Hepatic stellate cell (primary cell): ENCODE measurements at places on chromosomes 12 and 14.
A peak's percentile ranks its signal among the peaks of the same experiment; 100 is the strongest.

DNA sequence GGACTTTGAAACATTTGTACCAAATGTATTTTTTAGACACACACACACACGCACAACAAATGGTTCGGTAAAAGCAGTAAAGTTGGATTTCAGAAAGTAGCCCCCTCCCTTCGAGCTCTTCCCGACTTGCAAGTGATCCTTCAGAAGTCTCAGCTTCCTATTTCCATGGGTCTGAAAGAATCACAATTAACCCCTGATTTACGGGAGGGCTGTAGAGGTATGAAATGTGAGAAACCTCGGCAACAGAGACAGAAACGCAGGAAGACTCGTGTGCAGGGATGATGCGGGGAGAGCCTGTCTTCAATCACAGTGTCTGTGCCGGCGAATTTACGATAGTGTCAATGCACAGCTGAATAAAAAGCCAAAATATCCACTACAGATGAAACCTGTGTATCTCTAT lies 60.7 kb upstream of the VRK1 start:
- DNase-seq, result no peak

DNA sequence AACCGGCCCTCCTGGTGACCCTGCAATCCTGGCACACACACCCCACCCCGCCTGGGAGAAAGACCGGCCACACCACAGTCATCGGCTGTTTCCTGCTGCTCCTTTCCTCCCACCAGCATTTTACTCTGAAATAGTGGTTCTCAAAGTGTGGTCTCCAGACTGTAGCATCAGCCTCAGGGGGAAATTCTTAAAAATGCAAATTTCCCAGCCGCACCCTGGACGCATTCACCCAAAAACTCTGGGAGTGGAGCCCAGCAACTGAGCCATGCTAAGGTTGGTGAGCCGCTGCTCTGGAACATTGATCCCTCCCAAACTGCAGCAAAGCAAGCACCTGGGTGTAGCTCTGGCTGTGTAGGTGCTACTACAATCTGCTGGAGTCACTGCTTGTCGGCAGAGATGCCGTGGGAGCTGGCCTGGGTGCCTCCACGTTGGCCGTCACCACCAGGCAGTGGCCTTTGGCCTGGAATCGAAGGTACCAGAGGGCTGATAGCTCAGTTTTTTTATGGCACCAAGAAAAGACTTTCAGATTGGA lies 38.4 kb upstream of the BCL2L14 start:
- DNase-seq, result no peak

GRCh38 chr12:28868414-28868813 lies 280.7 kb upstream of the FAR2 start:
- no peak for DNase-seq

DNA sequence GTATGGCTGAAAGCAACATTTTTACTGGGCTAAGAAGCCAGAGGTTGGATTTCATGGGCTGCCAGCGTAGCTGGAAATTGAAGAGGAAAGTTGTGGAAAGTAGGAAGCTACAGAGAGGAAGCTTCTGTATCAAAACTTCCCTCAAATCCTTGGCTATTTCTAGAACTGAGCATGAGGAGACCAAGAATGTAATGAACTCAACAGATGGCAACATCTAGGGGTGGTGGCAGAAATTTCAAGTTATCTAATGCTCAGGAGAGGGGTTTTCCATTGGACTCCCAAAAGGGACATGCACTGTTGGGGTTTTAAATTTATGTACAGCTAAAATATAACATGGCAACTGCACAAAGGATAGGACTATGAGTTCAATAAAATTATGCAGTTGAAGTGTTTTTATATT lies 151.3 kb downstream of the DHRS2 start:
- DNase-seq, result no peak

GRCh38 chr14:74671789-74672188 lies 41.1 kb downstream of the AREL1 start:
- no peak for DNase-seq

GRCh38 chr12:58540480-58541299 lies 379.6 kb downstream of the LRIG3 start:
- DNase-seq, result peak; percentile 30

DNA sequence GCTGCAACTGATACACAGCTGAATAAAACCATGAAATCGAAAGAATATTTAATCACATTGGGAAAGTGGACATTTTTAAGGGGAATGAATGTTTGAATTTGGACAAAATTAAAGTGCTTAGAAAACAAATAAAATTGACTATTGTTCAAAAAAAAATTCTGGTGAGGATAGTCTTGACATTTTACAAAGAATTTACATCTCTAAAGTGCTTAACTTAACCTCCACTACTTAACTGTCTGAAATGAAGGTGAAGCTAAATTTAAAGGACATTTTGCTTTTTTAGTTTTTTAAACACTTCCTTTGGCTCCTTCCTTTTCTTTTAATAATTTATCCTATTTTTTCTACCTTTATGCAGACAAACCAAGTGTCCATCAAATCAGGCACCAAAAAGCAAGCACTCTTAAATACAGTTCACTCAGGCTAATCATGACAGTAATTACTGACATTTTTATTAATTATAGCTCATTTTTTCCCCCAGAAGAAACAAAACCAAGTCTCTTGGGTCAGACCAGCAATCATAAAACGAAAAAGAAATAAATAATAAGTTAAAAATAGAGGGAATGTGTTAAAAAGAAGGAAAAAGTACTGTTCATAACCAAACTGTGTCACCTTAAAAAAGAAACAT lies 5.7 kb upstream of the CCND2 start:
- no peak for DNase-seq

- no peak for DNase-seq
Measured at GRCh38 chr12:82182601-82183190, 175.5 kb downstream of the CCDC59 start.

GRCh38 chr12:88336076-88336739 lies 194.1 kb downstream of the TMTC3 start:
- no peak for DNase-seq

DNA sequence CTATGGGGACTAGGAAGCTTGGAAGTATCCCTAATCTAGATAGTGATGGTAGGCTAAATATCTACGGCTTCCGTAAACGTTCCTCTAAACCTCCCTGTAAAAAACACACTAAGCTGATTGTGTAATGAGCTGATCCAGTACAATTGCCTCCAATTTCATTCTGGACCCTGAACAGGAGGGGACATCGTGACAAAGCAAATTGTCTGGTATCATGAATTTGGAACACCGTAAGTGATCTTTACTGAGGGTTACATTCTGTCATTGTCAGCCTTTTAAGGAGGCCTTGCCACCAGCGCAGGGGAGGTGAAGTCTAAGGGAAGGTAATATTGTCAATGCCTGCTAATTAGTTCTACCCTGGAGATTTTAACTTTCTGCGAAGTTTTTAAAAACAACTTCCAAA lies 487 bp upstream of the MGST1 start:
- DNase-seq, result no peak

DNA sequence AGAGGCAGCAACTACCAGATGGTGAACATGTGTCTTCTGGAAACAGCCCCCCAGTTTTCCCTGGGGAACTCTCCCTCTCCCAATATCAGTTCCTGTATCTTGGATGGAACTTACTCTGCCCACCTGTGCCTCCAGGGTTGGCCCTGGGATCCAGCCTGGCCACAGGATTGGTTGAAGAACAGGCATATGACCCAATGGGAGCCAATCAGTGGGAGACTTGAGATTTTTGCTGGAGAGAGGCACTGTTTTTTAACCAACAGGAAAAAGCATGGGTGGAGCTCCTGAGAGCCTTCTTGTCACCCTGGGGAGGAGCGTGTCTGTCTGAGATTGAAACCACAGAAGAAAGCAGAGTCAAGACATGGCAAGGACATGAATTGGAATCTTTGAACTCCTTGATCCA lies 33.6 kb upstream of the COX6A1 start:
- DNase-seq, result peak; percentile 22

DNA sequence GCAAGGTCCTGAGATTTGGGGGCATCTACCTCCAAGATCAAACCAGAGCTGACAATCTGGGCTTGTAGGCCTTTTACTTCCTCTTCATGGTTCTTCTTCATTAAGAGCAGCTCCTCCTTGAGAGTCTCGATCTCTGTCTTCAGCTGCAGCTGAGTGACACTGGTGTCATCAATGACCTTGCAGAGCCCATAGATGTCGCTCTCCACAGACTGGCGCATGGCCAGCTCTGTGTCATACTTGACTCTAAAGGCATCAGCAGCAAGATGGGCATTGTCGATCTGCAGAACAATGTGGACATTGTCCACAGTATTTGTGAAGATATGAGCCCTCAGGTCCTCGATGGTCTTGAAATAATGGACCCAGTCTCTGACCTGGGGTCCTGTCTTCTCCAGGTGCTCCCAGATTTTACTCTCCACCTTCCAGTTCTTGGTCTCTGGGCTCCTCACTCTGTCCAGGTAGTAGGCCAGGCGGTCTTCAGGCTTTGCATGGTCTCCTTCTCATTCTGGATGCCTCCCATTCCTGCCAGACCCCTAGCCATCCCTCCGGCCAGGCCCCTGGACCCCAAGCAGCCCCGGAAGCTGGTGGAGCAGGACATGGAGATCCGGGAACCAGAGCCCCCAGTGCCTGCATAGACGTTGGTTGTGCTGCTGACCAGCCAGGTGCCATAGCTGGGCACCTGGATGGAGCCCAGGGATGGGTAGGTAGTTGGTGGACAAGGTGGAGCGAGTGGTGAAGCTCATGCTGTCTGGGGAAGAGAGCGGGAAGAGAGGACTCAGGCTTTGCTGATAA lies 141.0 kb downstream of the MSRB3 start:
- DNase-seq, result no peak

DNA sequence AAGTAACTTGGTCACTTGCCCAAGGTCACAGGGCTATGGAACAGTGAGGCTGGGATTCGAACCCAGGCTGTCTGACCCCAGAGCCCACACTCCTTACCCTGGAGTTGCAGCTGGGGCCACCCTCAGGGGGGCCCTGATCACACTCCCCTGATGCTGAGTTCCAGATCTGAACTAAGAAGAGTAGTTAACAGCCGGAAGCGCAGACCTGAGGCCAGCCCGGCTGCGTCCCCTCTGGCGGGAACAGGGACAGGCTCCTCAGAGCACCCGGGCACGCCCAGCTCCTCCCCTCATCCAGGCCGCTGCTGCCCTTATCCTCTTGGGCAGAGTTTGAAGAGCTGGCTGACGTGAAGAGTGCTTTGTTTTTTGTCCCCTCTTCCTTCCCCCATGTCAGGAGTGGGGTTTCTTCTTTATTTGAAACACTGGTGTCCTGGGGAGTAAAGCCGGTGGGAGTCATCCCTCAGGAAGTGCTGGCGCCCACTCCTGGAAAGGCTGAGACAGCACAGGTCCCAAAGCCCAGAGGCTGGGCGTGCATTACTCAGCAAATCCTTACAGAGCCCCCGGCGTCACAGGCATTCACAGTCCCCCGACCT lies 8.7 kb downstream of the PHB2 start:
- peak; percentile 83 for DNase-seq

DNA sequence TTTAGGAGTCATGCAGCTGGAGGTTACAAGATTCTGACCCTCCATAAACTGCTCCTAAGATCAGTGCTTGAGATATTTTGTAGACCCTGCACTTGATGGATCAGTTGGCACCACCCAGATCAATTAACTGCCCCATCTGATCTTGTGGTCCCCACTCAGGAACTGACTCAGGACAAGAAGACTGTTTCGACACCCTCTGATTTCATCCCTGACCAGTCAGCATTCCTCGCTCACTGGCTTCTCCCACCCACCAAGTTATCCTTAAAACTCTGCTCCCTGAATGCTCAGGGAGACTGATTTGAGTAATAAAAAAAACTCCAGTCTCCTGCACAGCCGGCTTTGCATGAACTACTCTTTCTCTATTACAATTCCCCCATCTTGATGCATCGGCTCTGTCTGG lies 360.2 kb downstream of the GALC start:
- no peak for DNase-seq

DNA sequence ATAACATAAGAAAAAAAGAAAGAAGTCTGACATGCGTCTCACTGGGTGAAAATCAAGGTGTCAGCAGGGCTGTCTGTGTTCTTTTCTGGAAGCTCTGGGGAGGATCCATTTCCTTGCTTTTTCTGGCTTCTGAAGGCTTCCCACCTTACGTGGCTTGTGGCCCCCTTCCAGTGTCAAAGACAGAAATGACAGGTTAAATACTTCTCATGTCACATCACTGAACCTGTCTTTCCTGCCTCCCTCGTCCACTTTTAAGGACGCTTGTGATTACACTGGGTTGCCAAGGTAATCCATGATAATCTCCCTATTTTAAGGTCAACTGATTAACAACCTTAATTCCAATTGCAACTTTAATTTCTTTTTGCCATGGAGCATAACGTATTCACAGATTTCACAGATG lies 4.6 kb upstream of the PHC1 start:
- no peak for DNase-seq

GRCh38 chr12:27583981-27584380 lies 60.0 kb downstream of the PPFIBP1 start:
- DNase-seq, result no peak

DNA sequence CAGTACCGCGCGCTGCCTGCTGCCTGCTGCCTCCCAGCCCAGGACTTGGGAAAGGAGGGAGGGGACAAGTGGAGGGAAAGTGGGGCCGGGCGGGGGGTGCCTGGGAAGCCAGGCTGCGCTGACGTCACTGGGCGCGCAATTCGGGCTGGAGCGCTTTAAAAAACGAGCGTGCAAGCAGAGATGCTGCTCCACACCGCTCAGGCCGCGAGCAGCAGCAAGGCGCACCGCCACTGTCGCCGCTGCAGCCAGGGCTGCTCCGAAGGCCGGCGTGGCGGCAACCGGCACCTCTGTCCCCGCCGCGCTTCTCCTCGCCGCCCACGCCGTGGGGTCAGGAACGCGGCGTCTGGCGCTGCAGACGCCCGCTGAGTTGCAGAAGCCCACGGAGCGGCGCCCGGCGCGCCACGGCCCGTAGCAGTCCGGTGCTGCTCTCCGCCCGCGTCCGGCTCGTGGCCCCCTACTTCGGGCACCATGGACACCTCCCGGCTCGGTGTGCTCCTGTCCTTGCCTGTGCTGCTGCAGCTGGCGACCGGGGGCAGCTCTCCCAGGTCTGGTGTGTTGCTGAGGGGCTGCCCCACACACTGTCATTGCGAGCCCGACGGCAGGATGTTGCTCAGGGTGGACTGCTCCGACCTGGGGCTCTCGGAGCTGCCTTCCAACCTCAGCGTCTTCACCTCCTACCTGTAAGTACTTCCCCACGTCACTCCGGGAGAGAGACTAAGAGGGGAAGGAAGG lies at the start of gene LGR5:
Gene LGR5, plus strand, starts transcription at position 186 of the 732 bp plus-strand sequence. Its CDS starts 283 bp downstream, at position 469.
- DNase-seq, result peak; percentile 41

- DNase-seq, result no peak
Measured at GRCh38 chr12:70739756-70740155, 102.5 kb upstream of the PTPRB start.

DNA sequence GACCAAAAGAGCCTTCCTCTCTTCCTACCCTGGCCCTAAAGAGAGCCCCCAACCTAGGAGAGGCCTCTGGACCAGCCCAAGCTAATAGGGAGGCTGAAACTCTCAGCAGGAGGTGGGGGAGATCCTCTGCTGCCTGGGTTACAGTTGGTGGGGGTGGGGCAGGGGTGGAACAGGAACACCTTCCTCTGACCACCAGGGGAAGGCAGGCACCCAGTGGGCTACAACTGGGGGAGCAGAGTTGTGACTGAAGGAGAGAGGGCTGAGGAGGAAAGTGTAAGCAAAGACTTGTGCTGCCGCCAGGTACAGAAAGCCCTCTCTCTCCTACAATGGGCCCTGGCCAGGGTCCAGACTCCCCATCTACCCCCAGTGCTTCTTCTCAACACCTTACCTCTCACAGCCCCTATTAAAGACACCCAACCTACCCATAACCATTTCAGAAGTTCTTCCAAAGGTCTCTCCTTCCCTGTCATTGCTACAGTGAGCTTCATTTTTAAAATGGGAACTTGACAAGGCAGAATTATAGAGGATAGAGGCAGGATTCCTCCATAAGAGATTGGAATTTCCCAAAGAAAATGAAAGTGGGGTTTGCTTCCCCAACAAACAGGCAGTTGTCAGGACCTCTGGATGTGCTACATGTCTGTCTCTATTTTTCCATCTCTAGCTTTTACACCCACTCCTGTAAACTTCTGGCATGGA lies 1.4 kb downstream of the MYO1A start:
- DNase-seq, result no peak

GRCh38 chr12:41014643-41015020 lies 173.5 kb upstream of the PDZRN4 start:
- DNase-seq, result peak; percentile 16
